Fibroblast of skin of left quadriceps (primary cell): ENCODE measurements at places on chromosomes 12 and 14.
A peak's percentile ranks its signal among the peaks of the same experiment; 100 is the strongest.

- DNase-seq, result peak; percentile 83
Measured at GRCh38 chr12:11607313-11608081, 42.0 kb upstream of the ETV6 start.

DNA sequence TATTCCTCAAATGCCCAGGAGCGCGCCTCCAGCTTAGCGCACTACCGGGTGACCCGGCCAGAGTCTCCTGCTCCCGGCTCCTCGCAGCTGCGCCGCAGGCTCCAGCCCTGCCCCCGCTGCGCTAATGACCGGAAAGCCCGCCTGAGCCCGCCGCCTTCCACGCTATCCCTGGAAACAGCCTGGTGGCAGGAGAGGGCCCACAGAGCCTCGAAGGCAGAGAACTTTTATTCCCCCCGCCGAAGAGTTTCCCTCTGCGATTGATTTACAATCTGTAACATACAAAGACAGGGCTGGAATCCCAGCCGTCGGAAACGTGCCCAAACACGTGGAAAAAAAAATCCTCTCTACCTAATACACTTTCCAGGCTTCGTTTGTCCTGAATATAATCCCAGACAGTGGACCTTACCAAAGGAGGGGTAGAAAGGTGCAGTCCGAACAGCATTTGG, 1.5 kb downstream of the COL2A1 start:
- DNase-seq, result no peak

DNA sequence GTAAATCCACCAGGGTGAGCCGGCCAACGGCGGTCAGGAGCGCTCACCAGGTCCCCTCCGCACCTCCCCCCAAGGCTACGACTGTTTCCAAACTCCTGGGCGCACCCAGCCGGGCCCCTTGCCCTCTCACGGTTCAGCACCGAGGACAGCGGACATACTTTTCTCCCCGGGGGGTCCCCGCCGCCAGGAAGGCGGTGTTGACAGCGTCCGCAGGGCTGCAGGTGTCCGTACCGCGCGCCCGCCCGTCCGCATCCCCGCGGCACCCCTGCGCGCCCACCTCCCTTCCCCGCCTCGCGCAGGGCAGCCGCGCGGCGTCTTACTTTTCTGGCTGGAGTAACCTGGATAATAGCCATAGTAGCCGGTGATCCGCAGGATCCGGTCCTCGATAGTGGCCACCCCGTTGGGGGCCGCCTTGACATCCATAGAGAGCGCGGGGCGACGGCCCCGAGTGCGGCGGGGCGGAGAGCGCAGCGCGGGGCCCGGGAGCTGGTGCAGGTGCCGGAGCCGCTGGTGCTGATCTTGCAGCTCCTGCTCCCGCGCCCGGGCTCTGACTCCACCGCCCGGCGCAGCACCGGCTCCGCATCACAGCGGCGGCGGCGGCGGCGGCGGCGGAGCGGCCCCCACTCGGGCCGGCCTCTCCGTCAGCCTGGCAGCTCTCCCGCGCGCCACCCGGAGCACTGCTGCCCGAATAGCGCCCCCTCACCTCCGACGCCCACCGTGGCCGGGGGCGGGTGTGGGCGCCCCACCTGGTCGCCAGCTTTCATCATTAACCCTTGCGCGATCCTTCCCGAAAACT, at the start of gene SLC35F4:
TSS of gene SLC35F4 (minus strand) at position 690 of the 796 bp plus-strand sequence.
- DNase-seq, result no peak

DNA sequence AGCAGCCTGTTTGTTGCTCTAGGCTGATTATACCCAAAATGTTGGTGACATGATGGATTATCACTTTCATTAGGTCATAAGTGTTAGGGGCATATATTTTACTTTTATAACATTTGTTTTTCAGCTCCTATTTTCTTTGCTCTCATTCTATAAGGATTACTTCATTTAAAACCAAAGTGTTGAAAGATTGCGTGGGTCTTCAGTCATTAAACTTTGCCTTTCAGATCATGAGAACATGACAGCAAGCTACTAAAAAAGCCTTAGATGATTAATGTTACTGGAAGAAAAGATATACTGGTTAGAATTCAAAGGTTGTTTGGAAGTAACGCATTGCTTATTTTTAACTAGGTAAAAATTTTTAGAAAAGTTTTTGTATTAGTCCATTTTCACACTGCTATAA, 156.8 kb downstream of the ERC1 start:
- DNase-seq, result no peak

- DNase-seq, result no peak
Measured at GRCh38 chr14:80202888-80203562, 8.3 kb downstream of the DIO2 start.
